GOT3 (cell line): ENCODE measurements at places on chromosomes 13 and 19.

- DNase-seq, result no peak
These were observed 913.8 kb upstream of the SLITRK5 start for GRCh38 chr13:86757236-86757978.

DNA sequence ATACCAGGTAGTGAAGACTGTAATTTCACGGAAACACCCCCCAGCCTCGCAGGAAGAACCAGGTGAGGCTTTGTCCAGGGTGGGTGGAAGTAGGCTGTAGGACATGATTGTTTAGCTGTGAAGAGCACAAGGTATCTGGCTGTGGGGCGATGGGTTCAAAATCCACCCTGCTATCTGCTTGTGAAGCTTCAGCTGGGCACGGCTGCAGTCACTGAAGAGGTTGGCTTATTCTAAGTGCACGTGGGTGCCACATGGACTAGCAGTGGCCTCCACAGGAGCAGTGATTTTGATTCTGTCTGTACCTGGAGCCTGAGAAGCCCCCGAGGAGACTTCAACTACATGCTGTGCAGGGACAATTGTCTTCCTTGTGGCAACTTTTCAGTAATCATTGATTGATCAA, 254.1 kb downstream of the FGF9 start:
- no peak for DNase-seq

GRCh38 chr13:48151363-48152161, 56.7 kb upstream of the MED4 start:
- no peak for DNase-seq

- DNase-seq, result peak; percentile 68
These were observed 5.5 kb downstream of the IER2 start for GRCh38 chr19:13155472-13156359.

- no peak for DNase-seq
These were observed 6.1 kb upstream of the ECH1 start for GRCh38 chr19:38837656-38838121.

GRCh38 chr13:21124852-21125251, 51.5 kb downstream of the SKA3 start:
- no peak for DNase-seq

- DNase-seq, result no peak
These were observed 8.3 kb downstream of the F7 start for GRCh38 chr13:113113846-113114271.
